Stimulated activated CD4-positive, alpha-beta T cell treated with anti-CD3 and anti-CD28 coated beads, TNF-alpha, amount 100 ng/mL, for 1 hour (primary cell): ENCODE measurements at places on chromosomes 11 and 22.

- no peak for DNase-seq
These were observed 11.4 kb downstream of the KDELR3 start for GRCh38 chr22:38479096-38479837.

DNA sequence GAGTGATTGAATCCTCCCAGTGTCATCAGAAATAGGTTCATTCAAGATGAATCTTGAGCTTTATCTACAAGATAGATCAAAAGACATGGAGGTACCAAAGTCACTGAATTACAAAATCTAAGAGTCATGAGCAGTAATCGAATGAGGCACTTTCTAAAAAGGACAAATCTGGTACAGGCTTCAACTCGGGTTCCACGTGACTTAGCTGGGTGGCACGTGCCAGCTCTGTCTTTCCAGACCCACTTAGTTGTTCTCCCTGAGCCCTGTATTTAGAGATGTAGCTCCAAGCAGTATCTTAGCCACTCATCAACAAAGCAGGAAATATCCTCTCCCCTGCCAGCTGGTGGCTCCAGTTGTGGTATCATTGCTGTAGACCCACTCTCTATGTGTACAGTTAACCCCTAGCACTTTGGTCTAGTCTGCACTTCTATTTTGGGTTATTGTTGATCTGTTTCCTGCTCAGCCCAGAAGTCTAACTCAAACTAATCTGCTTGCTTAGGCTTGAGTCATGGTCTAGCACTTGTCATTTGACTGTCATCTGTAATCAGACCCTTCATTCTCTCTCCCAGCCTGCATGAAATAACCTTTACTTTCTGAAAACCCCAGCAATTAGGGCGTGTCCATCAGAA, 528.7 kb downstream of the ETS1 start:
- no peak for DNase-seq

GRCh38 chr22:24716602-24717001, 57.9 kb downstream of the PIWIL3 start:
- DNase-seq, result no peak

DNA sequence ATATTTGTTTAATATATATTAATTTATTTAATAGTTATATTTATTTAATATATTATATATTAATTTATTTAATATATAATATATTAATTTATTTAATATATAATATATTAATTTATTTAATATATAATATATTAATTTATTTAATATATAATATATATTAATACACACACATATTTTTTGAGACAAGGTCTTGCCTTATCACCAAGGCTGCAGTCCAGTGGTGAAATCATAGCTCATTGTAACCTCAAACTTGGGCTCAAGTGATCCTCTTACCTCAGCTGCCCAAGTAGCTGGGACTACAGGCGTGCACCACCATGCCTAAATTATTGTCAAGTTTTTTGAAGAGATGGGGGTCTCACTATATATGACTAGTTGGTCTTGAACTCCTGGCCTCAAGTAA, 51.4 kb upstream of the DDI1 start:
- no peak for DNase-seq

DNA sequence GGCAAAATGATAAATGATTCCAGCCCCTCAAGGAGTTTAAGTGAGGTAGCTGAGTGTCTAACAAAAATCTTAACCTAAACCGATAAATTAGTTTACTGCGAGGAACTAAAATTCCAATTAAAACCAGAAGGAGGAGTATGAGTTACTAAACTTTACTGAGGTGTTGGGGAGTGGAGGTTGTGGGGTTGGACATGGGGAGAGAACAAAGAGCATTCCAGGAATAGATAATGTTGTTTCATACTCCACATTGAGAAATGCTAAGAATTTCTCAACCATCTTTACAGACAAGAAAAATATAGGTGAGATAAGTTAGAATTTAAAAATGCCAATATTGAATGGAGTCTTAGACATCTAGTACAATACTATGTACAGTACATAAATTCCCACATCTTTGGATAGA, 488.6 kb downstream of the METTL15 start:
- no peak for DNase-seq

- no peak for DNase-seq
These were observed 2.2 kb upstream of the TOP3B start for GRCh38 chr22:21984793-21985192.

GRCh38 chr11:46987183-46987582, 50.6 kb downstream of the CSTPP1 start:
- DNase-seq, result no peak

DNA sequence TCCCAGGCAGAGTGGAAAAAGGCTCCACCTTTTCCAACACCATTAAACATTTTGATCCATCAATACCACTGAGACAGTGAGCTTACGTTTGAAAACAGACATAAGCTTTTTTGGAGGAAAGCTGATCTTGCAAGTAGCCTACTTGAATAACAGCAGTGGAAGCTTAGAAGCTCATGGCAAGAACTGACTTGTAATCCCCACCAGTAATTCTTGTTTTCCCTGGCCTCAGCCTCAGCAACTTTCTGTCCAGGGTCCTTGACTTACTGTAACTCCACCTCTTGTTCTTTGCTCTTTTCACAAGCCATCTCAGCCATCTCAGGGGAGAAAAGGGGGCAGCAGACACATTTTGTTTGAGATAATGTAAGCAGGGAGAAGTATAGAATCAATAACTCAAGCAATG, 12.3 kb upstream of the MPZL2 start:
- no peak for DNase-seq

- DNase-seq, result no peak
These were observed 1.5 kb downstream of the RAB39A start for GRCh38 chr11:107929611-107930200.

DNA sequence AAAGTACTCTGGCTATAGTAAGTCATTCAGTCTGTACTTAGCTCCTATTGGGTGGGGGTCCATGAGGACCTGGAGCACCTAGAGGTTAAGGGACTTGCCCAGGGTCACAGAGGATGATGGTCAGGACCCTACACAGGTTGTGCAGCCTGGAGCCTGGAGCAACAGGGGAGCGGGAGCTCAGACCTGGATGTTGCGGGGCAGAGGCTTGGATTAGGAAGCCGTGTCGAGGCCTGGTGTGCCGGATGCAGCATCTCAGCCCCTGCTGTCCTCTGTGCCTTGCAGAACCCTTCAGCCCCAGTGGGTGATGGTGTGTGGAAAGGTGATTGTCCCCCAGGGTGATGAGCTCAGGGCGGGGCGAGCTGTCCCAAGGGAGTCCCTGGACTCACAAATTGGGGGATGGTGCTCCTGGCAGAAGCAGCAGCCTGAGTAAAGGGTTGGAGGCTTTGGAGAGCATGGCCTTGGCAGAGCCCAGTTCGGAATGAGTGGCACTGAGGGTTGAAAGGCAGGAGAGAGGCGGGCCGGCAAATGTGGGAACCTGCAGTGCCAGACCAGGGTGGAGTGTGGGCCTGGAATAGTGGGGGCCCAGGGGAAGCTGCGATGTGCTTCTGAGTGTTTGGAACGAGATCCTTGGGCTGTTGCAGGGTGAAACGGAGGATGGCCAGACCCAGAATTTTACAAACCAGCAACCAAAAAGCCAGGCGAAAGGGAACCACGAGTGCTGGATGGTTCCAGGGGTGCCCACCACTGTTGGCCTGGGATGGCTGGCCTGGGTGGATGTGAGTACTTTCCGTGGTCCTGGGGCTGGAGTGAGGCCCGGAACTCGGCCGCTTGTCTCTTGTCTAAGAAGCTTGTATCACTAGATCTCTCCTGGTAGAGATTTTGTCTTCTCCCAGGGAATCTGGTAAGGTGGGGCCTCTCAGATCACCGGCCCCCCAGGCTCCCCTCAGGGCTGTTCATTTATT, 2.9 kb downstream of the TPCN2 start:
- no peak for DNase-seq

DNA sequence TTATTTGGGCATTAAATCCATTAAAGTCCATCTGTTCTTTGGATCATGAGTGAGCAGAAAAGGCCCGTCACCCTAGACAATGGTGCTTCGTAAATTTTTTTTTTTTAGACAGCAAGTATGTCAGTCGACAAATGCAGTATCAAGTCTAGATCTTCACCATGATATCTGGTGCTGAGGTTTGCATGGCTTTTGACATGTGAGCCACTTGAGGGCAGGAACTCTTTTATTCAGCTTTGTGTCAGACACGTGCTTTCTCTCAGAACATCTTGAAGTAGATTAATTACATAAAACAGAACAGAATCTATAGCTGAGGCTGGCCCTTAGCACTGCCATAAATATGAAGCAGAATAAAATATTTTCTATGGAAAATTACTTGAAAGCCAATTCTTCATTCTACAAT, 62.9 kb upstream of the CARD18 start:
- no peak for DNase-seq

- no peak for DNase-seq
These were observed 1.4 kb downstream of the LMNTD2 start for GRCh38 chr11:559020-559620.

DNA sequence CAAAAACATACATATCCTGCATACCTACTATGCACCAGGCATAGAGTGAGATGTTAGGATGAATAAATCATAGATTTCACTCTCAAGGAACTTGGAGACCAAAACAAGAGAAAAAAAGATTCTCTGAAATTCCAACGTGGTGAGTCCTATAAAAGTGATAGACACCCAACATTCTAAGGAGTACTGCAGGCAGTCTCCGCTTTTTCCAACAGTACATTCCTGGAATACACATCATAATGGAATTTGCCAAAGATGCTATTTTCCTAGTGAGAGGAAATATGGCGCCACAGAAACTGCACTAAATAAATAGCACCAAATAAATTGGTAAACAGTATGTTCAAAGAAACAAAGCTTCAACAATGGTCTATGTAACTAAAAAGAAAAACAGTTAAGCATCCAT, 6.0 kb downstream of the TMEM123 start:
- no peak for DNase-seq

DNA sequence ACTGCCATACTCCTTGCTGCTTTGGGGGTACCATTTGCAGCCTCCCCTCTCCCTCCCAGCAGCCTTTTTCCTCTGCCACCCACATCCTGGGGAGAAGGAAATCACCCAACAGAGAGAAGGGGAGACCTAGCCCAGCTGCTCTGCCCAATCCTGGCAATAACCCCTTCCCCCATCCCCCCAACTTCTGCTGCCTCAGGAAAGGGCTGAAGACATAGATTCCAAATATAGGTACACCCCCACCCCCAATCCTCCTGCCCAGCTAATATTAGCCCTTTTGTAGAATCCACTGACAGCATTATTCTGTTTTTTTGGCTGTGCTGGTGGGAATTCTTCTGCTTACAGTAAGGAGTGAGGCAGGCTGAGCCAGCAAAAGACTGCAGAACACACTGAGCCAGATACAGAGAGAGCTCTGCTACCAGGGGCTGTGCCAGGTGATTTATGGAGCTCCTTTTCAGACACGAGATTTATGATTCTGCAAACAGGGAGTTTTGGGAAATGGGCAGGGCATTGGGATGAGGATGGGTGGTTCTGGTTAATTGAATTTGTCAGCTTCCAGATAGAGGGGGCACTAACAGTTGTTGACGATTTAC, 164.0 kb downstream of the TENM4 start:
- no peak for DNase-seq

GRCh38 chr11:33182246-33182878, 21.1 kb upstream of the CSTF3 start:
- no peak for DNase-seq

- DNase-seq, result no peak
These were observed 16.7 kb upstream of the TMPRSS4 start for GRCh38 chr11:118060081-118060661.

DNA sequence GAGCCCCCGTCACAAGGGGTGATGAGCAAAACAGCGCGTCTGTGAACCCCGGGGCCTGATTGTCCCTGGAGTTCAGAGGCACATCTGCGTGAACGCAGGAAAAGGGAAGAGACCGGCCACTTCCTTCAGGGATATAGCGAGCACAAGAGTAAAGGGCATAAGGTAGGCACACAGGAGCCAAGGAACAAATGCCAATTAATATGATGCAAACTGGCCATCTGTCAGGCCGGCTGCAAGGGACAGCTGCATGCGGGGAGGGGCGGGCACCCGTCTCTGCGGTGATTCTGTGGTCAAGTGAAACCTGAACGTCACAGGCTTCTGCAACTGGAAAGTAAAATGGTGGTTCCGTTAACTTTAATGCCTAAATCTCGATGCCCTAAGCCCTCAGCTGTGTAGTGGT, 64.7 kb downstream of the TRIM29 start:
- DNase-seq, result no peak

GRCh38 chr22:30005213-30005857, 74.9 kb upstream of the HORMAD2 start:
- DNase-seq, result peak; percentile 12

- DNase-seq, result no peak
These were observed 97.0 kb downstream of the RDX start for GRCh38 chr11:110199184-110199981.

DNA sequence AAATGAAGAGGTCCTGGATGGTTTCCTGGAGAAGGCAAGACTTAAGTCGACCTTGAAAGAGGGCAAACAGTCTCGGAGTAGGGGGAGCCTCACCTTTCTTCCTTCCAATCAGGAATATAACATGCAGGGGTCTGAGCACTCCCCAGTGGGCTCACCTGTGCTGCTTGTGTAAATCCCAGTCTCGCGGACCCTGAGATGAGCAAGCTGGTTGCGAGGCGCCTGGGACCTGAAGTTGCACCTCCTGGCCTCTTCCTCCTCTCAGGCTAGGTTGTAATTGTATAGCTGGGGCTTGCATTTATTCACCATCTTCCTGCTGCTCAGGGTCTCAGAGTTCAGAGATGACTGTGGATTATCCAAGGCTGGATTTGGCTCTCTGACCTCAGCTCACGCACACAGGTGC, 7.5 kb upstream of the WBP2NL start:
- no peak for DNase-seq

- DNase-seq, result no peak
These were observed 56.2 kb downstream of the DENND5A start for GRCh38 chr11:9208726-9209501.

DNA sequence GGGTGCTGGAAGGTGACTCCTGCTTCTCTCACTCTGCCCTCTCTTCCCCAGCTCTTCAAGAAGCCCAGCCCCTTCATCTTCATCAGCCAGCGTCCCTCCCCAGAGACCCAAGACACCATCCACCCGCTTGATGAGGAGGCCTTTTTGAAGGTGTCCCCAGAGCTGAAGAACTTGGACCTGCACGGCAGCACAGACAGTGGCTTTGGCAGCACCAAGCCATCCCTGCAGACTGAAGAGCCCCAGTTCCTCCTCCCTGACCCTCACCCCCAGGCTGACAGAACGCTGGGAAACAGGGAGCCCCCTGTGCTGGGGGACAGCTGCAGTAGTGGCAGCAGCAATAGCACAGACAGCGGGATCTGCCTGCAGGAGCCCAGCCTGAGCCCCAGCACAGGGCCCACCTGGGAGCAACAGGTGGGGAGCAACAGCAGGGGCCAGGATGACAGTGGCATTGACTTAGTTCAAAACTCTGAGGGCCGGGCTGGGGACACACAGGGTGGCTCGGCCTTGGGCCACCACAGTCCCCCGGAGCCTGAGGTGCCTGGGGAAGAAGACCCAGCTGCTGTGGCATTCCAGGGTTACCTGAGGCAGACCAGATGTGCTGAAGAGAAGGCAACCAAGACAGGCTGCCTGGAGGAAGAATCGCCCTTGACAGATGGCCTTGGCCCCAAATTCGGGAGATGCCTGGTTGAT, 12.6 kb downstream of the IL10RA start:
- DNase-seq, result no peak
